ENCODE measurements at places on chromosomes 3 and 15.

DNA sequence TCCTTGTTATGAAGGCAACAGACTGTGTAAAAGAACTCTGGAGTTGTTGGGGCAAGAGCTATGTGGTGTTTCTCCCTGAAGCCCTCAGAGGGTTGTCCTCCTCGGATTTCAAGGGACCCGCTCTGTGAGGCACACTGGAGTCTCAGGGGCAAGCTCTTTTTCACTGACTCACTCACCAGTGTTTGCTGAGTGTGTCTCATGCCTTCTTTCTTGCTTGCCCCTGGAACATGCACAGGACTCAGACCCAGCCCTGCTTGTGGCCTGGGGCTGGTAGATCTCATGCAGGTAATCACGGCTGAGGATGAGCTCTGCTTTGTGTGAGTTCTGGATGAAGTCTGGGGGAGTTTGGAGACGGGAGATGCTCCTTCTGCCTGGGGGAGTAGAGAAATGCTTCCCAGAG, 93.7 kb downstream of the CACNA1D start:
- no peak for DNase-seq

DNA sequence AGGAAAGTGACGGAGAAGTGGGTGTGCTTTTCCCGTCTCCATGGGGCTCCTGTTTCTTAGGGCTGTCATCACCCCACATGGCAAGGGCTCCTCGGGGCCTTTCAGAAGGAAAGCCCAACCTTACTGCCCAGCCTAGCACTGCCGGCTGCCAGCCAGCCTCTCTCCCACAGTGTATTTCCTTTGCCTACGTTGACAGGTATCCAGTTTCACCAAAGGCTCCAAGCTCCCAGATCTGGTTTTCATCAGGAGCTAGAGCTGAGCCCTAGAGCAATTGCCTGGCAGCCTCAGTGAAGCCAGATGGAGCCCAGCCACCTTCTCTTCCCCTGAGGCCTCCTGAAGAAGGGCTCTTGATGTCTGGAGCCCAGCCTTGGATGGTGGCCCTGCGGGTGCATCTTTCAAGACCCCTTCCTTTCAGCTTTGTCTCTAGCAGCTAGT, 20.2 kb downstream of the CRABP1 start:
- no peak for DNase-seq

- peak; percentile 65 for DNase-seq
Measured at GRCh38 chr3:69825446-69825845, 86.2 kb downstream of the MITF start.

GRCh38 chr15:33113666-33114373, 80.7 kb downstream of the FMN1 start:
- DNase-seq, result no peak

- DNase-seq, result no peak
Measured at GRCh38 chr3:128683957-128684356, 33.3 kb upstream of the RPN1 start.

DNA sequence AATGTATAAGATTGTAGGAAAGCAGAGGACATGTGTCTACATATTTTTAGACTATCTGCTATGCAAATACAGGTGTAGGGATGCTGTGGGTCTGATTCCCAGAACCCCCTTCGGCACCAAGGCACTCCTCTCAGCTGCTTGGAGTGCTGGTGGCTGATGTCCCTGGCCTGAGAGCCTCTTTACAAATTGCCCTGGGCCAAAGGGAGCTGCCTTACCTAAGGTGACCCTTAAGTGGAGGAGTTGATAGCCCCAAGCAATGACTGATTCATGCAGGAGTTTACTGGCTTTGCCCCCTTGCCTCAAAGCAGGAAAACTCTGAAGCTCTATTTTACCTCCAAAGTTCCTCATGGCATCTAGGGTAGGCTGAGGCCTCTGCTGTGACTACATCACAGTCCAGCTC, 83.0 kb downstream of the ZNF385D start:
- no peak for DNase-seq

GRCh38 chr3:100775669-100776068, 66.4 kb downstream of the TFG start:
- DNase-seq, result no peak

DNA sequence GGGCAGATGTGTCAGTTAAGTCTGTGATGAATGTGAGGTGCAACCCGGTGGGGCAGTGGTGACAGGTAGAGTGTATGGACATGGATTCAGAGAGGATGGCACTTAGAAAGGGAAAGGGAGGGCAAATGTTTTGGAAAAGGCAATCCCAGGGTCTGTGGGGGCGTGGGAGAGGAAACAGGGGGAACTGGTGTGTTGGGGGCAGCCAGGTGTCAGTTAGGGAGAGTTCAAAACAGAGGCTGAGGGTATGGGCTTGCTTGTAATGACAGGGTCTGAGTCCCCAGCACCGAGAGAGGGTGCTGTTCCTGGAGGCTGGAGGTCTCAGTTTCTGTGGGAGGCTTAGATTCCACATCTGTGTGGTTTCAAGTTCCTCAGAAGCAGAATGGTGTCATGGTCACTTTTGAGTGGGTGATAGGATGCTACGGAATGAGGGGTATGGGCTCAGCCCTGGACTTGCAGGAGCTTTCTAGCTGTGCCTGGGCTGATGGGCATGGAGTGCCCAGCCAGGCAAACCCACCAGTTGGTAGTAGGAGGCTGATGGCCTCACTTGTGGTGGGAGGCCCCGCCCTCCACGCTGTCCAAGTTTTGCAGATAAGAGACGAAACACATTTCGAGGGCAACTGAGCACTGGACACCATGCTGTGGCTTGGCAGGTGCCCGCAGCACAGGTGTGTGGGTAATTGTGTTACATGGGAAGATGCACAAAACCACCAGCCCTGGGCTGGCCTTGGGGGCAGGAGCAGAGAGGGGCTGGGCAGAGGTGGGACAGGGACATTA, 209.4 kb downstream of the RPLP1 start:
- peak; percentile 60 for DNase-seq

- no peak for DNase-seq
Measured at GRCh38 chr3:76097589-76097969, 312.2 kb upstream of the ZNF717 start.

DNA sequence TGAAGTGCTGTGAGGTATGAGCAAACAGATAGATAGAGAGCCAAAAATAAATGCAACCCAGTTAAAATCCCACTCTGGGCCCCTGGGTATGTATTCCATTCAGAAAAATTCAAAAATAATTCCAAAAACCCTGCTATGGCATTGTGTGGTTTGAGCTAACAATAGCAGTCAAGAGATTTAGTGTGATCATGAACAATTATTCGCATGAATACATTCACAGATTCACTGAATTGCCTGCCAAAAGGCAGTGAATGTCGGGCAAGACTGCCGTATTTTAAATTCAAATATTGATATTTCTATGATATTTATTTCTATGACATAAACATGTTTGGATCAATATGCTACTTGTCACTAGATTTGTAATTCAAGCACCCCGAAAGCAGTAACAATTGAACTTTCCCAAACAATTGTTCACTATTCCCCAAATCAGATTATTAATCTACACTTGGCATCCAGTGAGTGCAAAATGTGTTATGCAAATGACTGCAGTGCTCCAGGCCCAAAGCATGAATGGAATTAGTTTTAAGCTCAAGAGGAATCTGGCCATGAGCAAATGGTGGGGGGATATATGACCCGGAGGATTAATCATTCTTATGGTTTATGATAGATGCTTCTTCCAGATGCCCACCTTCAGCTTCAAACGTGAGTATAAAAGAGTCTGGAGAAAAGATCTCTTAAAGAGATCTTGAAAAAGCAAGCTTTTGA, 417.0 kb upstream of the MEIS2 start:
- DNase-seq, result no peak

DNA sequence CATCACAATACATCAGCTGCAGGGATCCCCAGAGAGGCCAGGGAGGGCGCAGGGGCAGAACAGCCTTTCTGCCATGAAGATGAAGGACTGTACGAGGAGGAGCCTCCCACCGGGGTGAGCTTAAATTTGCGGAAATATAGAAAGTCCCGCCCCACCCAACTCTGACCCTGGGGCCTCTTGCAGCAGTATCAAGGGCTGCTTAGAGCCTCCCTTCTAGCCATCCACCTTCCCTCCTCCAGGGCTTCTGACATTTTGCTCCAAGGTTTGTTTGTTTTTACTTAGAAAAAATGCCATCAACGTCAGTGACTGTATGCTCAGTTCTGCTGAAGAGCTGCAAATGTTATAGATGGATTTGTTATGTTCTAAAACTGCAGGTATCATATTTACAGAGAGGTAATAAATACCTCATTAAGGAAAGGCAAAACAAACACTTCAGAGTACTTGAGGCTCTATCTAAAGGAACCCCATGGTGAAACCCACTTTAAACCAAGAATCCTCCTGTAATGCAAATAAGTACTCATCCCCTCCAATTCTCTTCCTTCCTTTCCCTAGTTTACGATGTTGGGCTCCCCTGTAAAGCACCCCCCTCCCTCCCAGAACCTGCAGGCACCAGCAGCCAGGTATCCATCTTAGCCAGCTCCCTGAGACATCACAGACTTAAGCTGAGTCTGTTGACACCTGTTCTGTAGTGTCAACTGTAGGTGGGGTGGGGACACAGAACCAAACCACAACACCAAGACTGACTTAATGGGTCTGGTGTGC, 30.5 kb downstream of the RFTN1 start:
- peak; percentile 67 for DNase-seq

DNA sequence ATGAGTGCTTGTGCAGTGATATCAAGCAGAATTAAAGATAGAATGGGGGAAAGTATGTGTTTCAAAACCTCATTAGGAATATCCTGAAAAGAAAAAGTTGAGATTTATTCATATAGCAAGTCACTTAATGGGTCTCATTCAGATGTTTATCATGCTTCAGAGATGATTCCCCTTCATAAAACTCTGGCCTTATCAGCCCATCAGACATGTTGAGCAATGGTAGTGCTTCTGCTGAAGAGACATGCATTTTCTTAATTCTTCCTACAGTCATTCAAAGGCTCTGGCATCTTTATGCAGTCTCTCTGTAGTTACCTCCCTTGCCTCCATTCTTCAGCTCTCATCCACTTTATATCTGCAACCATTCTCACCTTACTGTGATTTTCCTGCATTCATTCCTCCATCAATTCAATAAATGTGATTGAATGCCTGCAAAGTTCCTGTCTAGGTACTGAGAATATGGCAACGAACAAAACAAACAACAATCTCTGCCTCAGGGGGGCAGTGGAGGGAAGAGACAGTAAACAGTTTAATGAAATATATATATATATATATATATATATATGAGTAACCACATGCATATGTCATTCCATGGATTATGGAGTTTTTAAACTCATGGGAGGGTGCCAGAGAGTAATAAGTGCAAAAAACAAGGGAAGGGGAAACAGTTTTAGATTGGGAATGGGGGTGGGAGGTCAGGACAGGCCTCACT, 138.5 kb downstream of the NECTIN3 start:
- DNase-seq, result no peak

DNA sequence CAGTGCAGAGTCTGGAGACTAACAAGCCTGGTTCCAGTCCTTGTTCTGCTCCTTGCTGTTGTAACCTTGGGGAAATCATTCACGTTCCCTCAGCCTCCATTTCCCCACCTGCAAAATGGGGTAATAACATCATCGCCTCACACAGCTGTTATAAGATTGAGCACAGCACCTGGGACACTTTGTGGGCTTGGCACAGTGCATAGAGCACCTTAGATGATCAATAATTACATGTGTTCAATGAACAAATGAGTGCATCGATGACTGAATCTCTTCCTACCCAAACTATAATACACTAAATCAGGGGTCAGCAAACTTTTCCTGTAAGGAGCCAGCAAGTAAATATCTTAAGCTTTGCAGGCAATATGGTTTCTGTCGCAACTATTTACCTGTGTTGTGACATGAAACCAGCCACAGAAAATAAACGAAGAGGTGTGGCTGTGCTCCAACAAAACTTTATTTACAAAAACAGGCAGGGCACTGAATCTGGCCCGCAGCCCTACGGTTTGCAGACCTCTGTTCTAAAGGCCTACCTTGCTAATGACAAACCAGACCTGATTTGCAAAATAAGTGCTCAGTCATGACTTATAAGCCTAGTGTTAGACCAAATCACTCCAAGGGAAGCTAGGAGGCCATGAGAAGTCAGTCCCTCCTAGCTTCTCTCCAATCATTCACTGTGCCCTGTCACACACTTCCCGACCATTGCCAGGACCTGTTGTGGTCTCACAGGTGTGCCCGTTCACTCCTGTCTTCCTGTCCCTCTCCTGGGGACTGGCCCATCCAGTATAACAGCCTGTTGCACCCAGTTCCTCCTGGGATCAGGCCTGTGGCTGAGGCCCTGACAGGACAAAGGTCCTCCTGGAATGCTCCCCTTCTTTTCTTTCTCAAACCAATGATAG, 149.4 kb upstream of the WNT5A start:
- DNase-seq, result no peak

DNA sequence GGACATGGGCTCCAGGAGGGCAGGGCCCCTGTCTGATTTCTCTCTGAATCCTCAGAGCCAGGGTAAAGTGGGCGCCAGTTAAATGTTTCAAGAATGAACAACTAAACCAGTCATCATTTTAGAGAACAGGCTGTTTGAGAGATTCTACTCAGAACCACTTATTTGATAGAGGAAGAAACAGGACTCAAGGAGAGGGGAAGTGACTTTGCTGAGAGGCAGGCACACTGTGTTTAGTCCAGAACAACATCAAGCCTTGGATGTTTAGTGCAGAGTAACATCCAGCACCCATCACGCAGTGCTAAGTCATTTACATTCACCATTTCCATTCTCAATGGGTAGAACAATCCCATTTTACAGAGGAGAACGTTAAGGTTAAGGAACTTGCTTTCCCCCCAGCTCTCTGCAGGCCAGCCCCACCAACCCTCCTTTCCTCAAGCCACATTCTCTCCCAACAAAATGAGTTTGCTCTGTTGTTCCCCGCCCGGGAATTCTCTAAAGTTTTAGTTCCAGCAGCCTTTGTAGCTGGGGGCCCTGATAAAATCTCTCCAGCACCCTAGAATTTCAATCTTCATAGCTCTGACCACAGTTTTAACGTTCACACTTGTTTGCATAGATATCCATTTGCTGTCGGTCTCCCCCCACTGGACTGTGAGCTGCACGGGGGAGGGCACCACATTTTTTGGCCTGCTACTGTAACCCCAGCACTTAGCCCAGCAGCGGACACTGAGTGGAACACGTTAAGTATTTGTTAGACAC, 962 bp downstream of the NMNAT3 start:
- no peak for DNase-seq

GRCh38 chr15:44550734-44551133, 13.8 kb downstream of the EIF3J start:
- DNase-seq, result no peak

DNA sequence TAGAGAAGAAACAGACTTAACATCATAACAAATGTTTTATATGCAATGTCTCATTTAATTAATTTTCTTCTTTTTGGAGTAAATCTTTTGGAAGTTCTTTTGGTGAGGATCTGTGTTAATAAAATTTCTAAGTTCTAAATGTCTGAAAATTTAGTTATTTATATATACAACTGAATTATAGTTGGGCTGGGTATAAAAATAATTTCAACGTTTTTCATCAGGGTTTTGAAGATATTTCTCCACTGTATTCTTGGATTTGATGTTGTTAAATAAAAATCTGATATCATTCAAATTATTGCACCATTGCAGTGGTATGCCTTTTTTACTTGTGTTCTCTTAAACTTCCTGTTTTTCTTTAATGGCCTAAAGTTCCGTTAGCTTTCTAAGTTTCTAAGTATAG, 26.9 kb upstream of the SOX14 start:
- DNase-seq, result no peak

- DNase-seq, result peak; percentile 37
Measured at GRCh38 chr15:89647191-89647851, 7.9 kb downstream of the KIF7 start.

GRCh38 chr3:126113733-126114442, 30.0 kb upstream of the SLC41A3 start:
- no peak for DNase-seq
